ENCODE measurements at places on chromosomes 13 and 19.

DNA sequence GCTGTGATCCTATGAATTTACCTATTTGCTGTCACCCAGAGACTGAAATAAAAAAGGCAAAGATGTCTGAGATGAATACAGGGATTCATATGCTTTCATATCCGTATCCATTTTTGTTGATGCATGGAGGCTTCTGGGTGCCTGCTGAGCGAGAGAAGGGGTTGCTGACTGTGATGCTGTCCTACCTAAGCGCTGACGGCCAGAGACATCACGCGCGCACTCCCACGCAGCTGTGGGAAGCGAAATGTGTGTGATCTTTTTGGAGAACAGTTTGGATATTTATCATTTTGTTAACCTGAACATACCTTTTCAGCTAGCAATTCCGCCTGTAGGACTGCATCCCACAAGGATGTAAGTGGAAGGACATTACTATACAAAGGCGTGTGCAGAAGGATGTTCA is 23.9 kb downstream of the TSHZ3 start:
- ATAC-seq: no peak
- H3K4me1 ChIP-seq: no peaks in the 10 kb centered on the region
- no peak overlapping the region for H3K4me3 ChIP-seq

DNA sequence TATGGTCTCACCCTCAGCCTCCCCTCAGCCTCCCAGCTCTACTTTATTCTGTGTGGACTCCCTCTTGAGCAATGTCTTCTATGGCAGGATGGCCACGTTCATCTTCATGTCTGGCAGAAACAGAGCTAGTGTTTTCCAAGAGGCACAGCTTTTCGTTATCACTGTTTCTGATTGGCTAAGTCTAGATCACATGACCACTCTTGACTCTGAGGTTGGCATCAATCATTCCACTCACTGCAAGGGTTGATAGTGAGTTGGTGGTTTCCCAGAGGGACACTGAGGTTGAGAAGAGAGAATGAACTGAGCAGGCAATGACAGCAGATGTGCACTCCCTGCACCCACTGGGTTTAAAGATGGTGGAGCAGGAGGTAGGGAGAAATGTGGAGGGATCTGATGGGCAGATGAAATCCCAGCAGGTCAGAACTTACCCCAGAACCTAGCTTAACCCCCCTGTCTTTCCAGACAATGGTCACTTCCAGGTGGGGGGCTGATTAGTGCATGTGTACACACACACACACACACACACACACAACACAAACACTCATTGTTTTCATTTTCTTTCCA is 26.3 kb upstream of the UQCRFS1 start:
- H3K27me3 ChIP-seq: no peaks in the 10 kb centered on the region
- H3K27ac ChIP-seq: no peak overlapping the region
- H3K4me3 ChIP-seq: no peak overlapping the region
- no peaks in the 10 kb centered on the region for H3K36me3 ChIP-seq

- no peak overlapping the region for H3K4me3 ChIP-seq
- H3K27ac ChIP-seq: no peak overlapping the region
- ATAC-seq: no peak
- peaks cover 3% of the 10 kb centered on the region for H3K27me3 ChIP-seq
- H3K36me3 ChIP-seq: no peaks in the 10 kb centered on the region
- H3K4me1 ChIP-seq: no peaks in the 10 kb centered on the region
These were observed 124.3 kb upstream of the GJB6 start for GRCh38 chr13:20356444-20356843.

DNA sequence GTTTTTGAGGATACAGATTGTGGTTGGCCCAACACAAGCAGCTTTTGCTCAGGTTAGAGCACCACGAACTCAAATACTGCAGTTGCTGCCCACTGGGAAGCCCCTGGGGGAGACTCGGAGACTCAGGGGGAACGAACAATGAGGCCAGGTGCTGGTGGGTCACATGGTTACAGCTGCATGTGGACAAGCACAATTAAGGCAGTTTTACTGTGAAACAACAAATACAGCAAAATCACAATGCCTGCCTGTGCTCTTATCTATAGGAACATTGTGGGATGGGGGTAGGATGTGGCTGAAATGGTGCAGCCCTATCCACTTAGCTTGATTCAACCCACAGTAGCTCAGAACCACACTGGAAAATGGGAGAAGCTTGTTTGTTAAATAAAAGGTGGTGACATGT is 119.7 kb upstream of the SPATA13 start:
- no peak overlapping the region for H3K27ac ChIP-seq
- peaks cover under 1% of the 10 kb centered on the region for H3K27me3 ChIP-seq
- no peak for ATAC-seq
- H3K4me1 ChIP-seq: peaks cover 9% of the 10 kb centered on the region

DNA sequence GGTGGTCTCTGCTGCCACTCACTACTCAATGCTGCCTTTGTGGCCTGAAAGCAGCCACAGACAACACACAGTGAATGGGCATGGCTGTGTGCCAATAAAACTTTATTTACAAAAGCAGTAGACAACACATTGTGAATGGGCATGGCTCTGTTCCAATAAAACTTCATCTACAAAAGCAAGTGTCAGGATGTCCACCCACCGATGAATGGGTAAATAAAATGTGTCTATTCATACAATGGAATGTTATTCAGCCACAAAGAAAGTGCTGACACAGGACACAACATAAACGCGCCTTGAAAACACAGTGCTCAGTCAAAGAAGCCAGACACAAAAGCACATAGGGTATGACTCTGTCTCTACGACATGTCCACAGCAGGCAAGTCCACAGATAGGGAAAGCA is 20.1 kb downstream of the ZSCAN5A start:
- H3K27me3 ChIP-seq: no peaks in the 10 kb centered on the region
- no peak overlapping the region for H3K27ac ChIP-seq
- H3K4me3 ChIP-seq: no peak overlapping the region

All from stimulated activated memory B cell treated with anti-CD40 and anti-IgM and Interleukin-4, amounts not matched to agents 10 μg/mL and 1 μg/mL and 100 μg/mL, for 72 hours (primary cell).